ENCODE measurements at places on chromosomes 16 and 17.

- peak; percentile 4 for DNase-seq
Observed at GRCh38 chr16:49442805-49443204, 69.2 kb downstream of the C16orf78 start.

DNA sequence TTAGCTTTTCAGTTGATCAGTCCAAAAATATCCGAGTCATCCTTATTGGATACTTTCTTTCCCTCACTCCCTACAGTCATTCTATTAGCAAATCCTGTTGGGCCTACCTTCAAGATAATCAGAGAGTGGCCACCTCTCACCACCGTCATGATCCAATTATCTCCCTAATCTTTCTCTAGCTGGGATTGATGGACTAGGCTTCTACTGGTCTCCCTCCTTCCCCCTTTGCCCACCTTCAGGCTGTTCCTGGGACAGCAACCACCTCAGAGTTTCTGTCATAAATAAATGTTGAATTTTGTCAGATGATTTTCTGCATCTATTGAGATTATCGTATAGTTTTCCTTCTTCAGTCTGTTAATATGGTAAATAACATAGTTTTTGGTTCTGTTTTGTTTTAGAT is 16.2 kb upstream of the RHBDL3 start:
- no peak for DNase-seq

DNA sequence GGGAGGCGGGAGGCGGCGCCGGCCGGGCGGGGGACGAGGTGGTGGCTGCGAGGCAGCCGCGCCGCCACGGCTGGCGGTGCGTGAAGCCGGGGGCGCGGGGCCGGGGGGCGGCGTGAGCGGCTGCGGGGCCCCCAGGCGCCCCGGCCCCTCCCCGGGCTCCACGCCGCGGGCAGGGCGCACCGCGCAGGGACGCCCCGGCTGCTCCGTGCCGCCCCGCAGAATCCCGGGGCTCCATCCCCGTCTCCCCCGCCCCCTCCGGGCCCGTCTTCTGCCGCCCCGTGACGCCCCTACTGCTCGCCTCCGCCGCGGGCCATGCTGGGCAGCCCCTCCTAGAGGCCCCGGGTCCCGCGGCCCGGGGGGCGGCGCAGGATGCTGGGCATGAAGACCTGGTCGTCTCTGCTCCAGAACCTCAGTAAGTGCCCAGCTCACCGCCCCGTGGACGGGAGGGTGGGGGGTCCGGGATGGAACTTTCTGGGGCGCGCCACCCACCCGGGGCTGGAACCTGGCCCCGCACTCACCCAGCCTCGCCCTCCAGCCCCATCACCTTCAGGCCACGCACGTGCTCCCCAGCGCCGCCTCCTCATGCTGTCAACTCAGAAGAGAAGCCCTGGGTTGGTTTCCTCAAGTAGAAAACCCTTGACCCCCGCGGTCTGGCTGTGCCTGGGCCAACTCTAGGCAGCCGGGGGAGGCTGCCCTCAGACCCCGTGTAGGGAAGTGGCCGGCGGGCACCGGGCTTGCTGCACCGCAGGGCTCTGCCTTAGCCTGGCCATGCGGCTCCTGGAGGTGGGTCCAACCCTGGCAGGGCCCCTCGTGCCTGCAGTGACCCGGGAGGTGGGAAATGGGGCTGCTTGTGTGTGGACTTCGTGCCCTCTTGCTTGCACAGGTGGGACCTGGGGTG is 150.2 kb upstream of the GSE1 start:
- no peak for DNase-seq

- peak; percentile 59 for DNase-seq
Observed at GRCh38 chr17:2347805-2348685, 10.7 kb downstream of the SGSM2 start.

GRCh38 chr16:73315645-73316044 is 267.7 kb upstream of the ZFHX3 start:
- DNase-seq = no peak

- no peak for DNase-seq
Observed at GRCh38 chr17:81128774-81129173, 36.5 kb upstream of the PVALEF start.

DNA sequence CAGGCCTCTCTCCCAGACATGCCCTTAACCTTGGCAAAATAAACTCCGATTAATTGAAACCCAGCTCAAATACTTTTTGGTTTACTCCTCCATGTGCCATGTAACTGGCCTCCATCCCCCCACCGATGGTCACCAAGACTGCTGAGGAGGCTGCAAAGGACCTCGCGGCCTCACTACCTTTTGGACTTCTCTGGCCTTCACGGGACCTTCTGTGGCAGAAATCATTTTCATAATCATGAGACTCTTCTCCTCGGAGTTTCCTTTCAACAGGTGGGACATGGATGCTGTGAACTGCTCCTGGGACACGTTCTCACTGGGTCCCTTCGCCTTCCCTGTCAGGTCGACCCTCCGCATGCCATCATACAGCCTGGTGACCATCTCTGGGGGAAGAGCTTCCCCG is 9.0 kb downstream of the MEAK7 start:
- DNase-seq = no peak

DNA sequence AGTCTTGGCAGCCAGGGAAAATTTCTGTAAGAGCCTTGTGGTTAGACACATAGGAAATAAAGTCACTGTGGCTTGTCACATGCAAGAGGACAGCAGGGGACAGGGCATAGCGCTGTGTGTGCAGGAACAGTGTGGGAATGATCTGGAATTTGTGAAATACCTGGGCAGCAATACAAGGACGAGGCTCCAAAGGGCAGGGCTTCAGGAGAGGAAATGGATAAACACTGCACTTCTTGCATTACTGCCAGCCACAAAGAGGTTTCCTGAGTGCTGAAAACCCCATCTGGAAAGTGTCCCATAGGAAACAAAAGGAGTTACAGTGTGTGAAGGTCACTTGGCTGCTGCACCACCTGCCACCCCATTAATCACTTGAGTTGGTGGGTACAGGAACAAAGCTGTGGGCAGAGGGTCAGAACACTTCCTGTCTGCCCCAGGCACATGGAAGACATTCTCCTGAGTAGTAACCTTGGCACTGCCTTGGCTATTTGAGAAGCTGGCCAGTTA is 12.1 kb upstream of the HP start:
- peak; percentile 27 for DNase-seq

GRCh38 chr16:57192146-57192545 is 6.0 kb downstream of the RSPRY1 start:
- DNase-seq = no peak

- no peak for DNase-seq
Observed at GRCh38 chr17:77563439-77564102, 394.9 kb upstream of the TNRC6C start.

DNA sequence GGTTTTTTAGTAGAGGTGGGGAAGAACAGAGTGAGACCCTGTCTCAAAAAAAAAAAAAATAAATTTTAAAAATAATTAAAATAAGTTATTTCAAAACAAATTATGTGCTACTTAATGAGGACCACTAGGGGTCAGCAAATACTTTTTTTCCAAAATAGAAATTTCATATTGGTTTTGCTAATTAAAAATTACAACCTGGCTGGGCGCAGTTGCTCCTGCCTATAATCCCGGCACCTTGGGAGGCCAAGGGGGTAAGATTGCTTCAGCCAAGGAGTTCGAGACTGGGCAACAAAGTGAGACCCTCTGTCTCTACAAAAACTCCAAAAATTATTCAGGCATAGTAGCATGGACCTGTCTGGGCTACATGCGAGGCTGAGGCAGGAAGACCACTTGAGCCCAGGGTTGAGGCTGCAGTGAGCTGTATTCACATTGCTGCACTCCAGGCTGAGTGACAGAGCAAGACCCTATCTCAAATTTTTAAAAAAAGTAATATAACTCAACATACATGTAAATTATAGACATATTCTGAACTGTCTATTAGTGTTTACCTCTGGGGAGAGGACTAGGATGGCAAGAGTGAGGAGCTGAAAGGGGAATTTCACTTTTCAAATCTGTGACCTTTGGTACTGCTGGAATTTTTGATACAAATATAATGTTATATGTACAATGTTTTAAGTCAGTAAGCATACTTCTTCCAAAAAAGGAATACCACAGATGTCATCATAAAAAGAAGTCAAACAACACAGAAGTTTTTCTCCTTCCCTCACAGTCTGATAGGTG is 8.1 kb downstream of the MEIOB start:
- DNase-seq = peak; percentile 31

- DNase-seq = no peak
Observed at GRCh38 chr16:11333010-11333409, 12.2 kb upstream of the RMI2 start.

DNA sequence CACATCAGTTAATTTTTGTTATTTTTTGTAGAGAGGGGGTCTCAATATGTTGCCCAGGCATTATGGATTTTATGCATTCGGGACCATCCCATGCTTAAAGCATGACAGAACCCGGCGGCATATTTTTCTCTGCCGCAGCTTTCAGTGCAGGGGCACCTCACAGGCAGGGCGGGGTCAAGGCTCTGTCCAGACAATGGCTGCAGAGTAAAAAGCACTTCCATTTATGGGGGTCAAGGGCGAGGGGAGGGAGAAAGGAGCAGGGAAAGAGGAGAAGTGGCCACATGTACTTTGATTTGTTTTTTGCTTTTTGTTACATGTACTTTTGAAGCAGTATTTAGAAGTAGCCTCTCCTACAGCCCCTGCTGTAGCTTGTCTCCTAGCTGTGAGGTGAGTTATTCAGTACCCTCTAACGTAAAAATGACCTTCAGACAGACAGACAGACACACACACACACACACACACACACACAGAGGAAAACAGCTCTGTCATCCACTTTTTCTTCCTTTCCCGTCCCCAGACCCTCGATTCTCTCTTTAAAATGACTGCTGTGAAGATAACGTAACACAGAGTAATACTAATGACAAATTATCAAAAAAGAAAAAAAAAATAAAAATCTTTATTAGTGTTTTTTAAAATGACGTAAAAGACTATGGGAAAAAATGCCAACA is 856 bp upstream of the SCPEP1 start:
- DNase-seq = no peak

DNA sequence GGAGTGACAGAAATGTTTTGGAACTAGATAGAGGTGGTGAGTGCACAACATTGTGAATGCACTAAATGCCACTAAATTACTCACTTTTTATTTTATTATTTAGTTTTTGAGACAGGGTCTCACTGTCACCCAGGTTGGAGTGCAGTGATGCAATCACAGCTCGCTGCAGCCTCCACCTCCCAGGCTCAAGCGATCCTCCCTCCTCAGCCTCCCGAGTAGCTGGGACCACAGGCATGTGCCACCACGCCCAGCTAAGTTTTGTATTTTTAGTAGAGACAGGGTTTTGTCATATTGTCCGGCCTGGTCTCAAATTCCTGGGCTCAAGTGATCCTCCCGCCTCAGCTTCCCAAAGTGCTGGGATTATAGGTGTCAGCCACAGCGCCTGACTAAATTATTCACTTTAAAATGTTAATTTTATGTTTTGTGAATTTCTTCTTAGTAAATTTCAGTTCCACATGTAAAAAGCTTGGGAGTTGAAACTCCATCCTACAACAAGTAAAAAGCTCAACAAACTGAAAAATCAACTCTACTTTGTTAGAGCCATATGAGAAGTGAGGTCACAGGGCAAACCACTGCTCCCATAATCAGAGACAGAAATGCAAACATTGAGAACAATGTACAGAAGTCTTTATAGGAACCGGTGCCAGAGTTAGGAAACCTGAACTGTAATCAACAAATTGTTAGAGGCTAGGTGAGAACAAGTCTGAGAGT is 13.8 kb upstream of the SLC5A10 start:
- no peak for DNase-seq

GRCh38 chr17:41196068-41196467 is 6.4 kb downstream of the KRTAP9-1 start:
- DNase-seq = no peak

GRCh38 chr16:13660807-13661206 is 259.1 kb upstream of the ERCC4 start:
- no peak for DNase-seq

DNA sequence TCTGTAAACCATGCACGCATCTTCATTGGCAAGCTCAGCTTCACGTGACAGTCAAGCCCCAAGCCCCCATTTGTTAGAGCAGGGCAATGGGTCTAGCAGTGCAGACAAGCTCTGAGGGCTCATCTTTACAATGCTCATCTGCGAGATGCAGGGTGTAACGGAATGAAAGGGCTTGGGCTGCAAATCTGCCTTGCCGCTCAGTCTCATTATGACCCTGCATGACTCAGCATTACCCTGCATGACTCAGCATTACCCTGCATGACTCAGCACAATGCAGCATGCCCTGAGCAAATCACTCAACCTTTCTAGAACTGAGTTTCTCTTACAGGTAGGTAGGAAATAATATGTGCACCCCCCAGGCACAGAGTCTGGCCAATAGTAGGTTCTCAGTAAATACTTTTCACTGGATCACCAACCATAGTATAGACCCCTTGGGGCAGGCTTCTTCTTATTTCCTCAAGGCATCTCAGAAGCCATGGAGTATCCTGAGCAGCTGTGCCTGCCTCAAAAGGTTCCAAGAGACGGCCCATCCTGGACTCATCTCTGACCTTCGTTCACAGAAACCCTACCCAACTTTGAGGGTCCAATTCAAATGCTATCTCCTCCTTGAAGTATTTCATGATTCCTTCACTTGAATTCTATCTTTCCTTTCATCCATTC is 391.3 kb upstream of the CDH5 start:
- no peak for DNase-seq

GRCh38 chr16:4994719-4995434 is 36.7 kb downstream of the SEC14L5 start:
- no peak for DNase-seq

DNA sequence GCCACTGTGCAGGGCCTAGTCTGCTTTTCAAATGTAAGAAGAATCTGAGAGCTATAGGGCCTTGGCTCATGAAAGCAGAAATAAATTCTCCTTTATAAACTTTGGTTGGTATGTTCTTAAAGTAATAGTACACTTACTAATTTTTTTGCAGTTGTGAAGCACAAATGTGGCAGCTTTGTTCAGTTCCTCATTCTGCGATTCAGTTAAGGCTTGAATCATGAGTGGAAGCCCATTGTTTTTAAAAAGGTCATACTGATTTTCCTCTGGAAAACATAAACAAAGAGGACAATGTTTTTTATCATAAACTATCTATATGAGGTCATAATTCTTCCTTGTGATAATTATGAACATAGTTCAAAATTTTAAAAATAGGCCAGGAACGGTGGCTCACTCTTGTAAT is 23.6 kb upstream of the DYNC1LI2 start:
- DNase-seq = no peak

DNA sequence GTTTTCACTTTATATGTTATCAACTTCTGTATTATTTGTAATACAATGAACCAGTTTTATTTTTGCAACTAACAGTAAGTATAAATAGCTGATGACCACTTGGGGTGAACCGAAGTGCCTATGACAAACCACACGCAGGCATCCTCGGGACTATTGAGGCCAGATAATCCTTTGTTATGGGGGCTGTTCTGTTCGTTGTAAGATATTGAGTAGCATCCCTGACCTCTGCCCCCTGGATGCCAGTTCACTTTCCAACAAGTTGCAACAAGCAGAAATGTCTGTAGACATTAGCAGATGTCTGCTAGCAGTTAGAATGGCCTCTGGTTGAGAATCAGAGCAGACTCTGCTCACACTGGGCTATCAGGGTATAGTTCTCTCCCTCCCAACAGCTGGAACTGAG is 277.0 kb downstream of the WWOX start:
- no peak for DNase-seq

- DNase-seq = no peak
Observed at GRCh38 chr16:57123974-57124674, 31.7 kb downstream of the CPNE2 start.
